Right renal pelvis (tissue), 4 donors: ENCODE measurements at places on chromosomes 5 and 9. TPM values are rescaled to one million over a fixed set of nuclear protein-coding genes. Genes with fewer than 3 reads are reported as not detected.

DNA sequence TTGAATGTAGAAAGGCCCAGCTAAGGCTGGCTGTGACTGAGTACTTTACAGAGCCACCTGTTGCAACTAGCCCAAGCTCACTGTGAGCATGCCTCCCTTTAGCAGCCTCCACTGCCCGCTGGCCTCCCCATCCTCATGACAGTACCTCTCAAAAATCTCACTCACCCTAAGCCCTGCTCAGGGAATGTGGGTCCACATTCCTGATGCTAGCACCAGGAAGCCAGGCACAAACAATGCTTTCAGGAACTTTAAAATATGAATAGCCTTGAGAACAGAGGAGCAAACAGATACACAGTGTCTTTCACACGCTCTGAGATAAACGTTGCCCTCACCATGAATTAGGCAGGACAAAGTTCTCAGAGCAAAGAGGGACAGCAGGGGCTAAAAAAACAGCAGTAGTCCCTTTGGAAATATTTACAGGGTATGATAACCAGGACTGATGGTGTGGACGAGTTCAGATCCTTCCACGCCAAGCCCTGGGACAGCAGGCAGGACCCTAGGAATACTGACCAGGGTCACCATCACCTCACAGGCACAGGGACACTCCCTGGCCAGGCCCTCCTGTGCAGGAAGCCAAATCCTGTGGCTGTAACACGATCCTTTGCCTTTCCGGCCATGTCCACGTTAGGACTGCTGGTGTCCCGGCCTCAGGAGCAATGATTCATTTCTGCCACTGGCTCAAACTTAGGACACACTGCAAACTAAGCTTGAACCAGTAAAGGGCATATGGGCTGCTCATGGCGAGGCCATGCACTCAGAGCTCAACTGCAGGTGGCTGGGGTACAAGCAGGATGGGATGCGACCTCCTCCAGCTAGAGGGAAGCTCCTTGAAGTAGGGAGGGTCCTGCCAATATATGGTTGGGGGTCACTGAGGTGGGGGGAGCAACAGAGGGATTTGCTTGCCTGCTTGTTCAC is 9.6 kb downstream of the ACSL6 start:
- no peak for DNase-seq

GRCh38 chr5:139636207-139636792 is 11.8 kb upstream of the CXXC5 start:
- DNase-seq, result no peak

DNA sequence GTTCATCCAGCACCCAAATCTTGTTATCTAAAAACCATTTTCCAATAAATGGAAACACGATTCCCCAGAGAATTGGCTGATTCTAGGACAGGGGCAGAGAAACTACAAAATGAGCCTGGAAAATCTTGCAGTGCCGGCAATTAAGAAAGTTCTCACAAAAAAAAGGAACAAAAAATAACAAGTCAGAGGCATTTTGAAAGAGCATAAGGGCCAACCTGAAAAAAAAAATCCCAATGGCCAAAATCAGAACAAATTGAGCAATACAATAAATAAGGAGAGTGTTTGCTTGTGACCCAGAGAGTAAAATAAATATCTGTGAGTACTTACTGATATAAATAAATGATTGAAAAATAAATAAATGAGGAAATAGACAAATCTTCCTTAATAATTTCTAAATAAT is 55.1 kb upstream of the S1PR3 start:
- no peak for DNase-seq

DNA sequence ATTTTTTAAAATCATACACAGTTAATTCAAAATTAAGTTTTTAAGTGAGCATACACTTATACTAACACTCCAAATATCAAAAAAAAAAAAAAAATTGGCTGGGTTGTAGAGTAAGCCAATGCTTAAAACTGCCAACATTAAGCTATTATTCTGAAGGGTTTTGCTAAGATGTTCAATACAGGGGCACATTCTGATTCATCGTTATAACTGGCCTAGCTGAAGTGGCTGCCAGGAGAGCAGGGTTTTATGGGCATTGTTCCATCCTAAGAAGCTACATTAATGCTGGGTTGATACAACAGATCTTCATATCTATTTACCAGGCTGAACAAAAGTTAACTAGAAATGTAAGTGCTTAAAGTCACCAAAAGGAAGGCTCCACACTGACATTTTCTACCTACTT is 13.4 kb downstream of the ELAVL2 start:
- no peak for DNase-seq

DNA sequence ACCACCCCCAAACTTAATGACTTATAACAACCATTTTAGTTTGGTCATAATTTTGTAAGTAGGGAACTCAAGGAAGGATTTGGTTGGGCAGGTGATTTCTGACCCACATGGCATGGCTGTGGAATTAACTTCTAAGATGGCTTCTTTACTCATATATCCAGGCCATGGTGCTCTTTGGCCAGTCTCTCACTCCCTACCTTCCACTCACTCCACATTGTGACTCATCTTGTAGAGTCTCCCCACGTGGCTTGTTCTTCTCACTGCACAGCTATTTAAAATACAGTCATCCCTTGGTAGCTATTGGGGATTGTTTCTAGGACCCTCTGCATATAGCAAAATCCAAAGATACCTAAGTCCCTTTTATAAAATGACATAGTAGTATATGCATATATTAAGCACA is 76.6 kb upstream of the MAST4 start:
- DNase-seq, result no peak

GRCh38 chr9:70696694-70697335 is 282.4 kb upstream of the KLF9 start:
- DNase-seq, result no peak

- DNase-seq, result no peak
Measured at GRCh38 chr5:77636641-77637169, 1.8 kb downstream of the OTP start.

DNA sequence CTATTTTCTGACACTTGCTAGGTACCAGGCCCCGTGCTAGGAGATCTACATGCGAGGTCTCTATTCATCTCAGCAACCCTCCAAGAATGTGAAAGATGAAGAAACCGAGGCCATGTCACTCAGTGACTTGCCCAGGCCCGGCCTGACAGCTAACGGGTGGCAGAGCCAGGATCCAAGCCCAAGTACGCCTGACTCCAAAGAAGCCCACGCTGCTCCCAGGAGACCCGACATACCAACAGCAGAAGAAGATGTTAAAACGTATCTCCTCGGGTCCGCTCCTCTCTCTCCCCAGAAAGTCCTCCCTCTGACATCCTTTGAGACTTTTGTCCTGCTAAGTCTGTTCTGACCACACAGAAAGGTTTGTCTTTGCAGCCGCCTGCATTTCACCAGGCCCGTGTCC is 65.2 kb downstream of the CRB2 start:
- DNase-seq, result no peak

DNA sequence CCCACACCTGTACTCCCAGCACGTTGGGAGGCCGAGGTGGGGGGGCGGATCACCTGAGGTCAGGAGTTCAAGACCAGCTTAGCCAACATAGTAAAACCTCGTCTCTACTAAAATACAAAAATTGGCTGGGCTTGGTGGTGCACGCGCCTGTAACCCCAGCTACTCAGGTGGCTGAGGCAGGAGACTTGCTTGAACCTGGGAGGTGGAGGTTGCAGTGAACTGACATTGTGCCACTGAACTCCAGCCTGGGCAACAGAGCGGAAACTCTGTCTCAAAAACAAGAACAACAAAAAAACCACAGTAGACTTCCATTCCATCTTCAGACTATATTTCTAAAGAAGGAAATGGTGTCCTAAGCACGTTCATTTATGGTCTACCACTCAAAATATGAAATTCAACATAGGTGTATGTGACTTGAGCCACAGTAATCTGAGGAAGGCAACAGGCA is 14.2 kb upstream of the SERINC5 start:
- no peak for DNase-seq

DNA sequence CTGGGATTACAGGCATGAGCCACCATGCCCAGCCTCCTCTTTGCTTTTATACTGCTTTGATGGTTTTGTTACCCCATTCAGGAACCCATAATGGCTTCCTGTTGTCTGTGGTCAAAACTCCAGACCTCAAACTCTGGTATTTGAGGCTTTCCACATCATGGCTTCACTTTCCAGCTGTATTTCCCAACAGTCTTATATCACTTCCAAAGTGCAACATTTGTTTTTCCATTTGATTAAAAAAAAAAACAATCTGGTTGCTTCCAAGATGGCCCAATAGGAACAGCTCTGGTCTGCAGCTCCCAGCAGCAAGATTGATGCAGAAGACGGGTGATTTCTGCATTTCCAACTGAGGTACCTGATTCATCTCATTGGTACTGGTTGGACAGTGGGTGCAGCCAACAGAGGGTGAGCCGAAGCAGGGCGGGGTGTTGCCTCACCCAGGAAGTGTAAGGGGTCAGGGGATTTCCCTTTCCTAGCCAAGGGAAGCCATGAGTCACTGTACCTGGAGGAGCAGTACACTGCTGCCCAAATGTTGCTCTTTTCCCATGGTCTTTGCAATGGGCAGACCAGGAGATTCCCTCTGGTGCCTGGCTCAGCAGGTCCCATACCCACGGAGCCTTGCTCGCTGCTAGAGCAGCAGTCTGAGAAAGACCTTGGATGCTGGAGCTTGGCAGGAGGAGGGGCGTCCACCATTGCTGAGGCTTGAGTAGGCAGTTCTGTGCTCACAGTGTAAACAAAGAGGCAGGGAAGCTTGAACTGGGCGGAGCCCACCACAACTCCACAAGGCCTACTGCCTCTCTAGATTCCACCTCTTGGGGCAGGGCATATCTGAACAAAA is 458.4 kb downstream of the KDM4C start:
- no peak for DNase-seq

DNA sequence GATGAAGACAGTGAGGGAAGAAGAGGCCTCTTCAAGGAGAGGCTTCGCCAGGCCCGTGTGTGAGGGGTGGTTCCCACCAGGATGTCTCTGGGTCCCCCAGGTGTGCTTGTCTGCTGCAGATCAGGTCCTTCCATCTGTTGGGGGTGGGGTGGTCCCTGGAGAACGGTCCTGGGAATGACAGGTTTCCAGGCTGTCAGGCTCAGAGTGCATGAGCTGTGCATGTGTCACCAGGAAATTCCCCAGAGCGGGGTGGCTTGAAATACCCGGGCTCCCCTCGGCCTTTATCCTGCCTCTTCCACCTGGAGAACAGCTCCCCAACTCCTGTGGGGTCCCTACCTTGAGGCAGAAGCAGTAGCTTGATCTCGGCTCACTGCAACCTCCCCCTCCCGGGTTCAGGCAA is 118.8 kb downstream of the GAPVD1 start:
- DNase-seq, result no peak

- no peak for DNase-seq
Measured at GRCh38 chr9:94934816-94935328, 208.4 kb downstream of the AOPEP start.

DNA sequence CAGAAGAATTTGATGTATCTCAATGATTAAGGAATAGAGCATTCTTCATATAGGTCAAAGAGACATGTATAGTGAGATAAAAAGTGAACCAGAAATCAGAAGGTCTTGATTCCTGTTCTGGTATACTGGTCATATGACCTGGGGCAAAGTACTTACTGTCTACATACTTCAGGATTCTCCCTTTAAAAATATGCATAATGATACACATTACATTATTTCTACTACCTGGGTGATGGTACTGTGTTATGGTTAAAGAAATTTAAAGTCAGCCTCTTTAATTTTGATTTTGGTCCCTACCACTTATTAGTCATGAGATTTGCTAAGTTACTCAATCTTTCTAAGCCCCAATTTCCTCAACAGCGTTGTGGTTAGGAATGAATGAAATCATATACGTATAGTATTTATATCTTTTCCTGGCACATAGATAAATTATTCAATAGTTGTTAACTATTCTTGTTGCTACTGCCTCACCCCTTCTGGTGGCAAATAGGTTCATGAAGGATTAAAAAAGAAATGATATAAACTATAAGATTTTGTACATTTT is 984.1 kb downstream of the TLE4 start:
- no peak for DNase-seq

GRCh38 chr9:127181315-127181580 is 58.8 kb upstream of the ANGPTL2 start:
- no peak for DNase-seq

Gene TLR4
- polyA plus RNA-seq, result 10.9 TPM

Gene IL13
- not detected for polyA plus RNA-seq

Gene CDKN2B
- 0.56 TPM for polyA plus RNA-seq

Gene CDHR2
- polyA plus RNA-seq, result 19.4 TPM

Gene CRB2
- 34.6 TPM for polyA plus RNA-seq

Gene ORM2
- polyA plus RNA-seq, result not detected

Gene EIF4E1B
- polyA plus RNA-seq, result not detected

Gene SVEP1
- 7.2 TPM for polyA plus RNA-seq

Gene ANKRD34B
- polyA plus RNA-seq, result 0.14 TPM

Gene KIAA1958
- polyA plus RNA-seq, result 12.6 TPM
